Left colon (tissue), 2 donors: ENCODE measurements at places on chromosomes 5 and 9.

DNA sequence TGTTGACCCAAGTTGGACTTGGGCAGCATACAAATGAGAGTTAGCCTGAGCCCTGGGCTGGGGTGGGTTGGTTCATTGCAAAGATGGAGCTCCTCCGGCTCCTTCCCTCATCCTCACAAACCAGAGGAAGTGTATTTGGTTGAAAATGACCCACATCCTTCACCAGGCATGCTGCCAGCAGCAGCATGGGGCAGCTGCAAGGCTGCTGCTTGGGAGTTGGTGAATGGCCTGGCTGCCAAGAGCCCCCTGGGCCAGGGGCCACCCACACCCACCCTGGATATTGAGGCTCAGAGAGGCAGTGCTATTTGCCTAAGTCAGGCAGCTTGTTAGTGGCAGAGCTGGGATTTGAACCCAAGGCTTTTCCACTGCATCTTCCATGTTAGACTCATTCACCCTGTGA lies 29.5 kb downstream of the PPARGC1B start:
- no peak for DNase-seq

- peak; percentile 75 for DNase-seq
Measured at GRCh38 chr9:35749515-35750255, 598 bp downstream of the RGP1 start.

- no peak for DNase-seq
Measured at GRCh38 chr9:16675131-16675530, 195.3 kb downstream of the BNC2 start.

DNA sequence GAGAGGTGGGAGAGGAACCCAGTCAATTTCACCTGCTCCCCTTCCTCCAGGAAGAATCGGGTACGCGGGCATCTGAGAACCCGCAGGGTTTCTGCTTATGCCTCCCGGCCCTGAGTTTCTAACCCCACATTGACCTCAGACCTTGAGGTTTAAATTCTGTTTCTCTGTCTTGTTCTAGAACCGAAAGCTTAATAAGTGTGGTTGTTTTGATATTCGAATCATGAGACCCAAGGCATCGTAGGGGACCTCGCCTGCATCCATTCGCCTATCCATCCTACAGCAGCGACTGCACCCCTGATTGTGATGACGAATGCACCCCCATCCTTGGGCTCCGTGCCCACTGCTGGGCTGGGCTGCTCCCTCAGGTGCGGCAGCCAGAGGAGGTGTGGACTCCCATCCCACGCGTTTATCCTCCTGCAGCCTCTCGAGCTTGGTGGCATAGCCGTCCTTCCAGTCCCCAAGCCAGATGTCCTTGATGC lies 80.8 kb upstream of the IER5L start:
- DNase-seq = no peak

- DNase-seq = no peak
Measured at GRCh38 chr5:127006744-127007143, 23.6 kb downstream of the MARCHF3 start.

- DNase-seq = no peak
Measured at GRCh38 chr5:58456486-58456885, 3.4 kb downstream of the PLK2 start.

GRCh38 chr5:73615085-73615484 lies 10.9 kb upstream of the ARHGEF28 start:
- DNase-seq = no peak

GRCh38 chr5:94778732-94779131 lies 160.3 kb downstream of the SLF1 start:
- no peak for DNase-seq

DNA sequence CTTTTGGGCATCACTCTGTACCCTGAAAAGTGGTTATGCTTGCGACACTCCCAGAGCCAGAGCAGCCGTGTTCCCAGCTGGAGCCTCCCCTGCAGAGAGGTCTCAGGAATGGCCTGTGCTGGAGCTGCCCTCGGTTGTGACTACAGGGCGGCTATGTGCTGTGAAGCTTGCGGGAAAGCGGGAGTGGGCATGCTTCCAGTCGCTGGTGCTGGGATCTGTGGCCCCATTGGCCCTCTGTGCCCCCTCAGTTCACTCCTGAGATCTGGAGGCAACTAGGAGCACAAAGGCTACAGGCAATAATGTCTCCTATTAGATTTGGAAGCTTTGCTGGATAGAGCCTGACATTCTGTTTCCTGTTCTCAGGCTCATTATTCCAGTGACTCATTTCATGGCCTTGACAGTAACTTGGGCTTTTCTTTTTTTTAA lies 56.9 kb downstream of the GPR107 start:
- no peak for DNase-seq

- no peak for DNase-seq
Measured at GRCh38 chr9:103977163-103977562, 116.9 kb upstream of the SMC2 start.

- DNase-seq = no peak
Measured at GRCh38 chr9:110750272-110750671, 81.7 kb downstream of the MUSK start.

DNA sequence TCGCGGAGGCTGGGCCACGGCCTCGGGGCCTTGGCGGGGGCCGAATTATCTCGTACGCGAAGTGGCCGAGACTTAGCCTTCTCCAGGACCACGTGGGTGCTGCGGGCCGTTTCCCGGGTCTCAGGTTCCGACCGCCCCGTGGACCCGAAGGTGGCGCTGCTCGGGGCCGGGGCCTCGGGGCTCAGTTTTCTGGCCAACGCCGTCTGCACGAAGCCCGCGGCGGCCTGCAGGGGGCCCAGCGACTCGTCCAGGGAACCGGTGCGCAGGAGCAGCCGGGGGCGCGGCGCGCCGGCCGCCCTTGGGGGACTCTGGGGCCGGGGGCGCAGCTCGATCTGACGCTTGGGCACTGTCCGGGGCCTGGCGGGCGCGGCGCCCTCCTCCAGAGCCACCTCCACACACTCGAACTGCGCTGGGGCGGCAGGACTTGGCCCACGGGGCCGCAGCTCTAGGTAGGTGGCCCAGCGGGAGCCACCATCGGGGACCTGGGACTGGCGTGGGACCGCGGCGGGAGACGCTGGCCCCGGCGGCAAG lies 716 bp downstream of the PROB1 start:
- DNase-seq = no peak

DNA sequence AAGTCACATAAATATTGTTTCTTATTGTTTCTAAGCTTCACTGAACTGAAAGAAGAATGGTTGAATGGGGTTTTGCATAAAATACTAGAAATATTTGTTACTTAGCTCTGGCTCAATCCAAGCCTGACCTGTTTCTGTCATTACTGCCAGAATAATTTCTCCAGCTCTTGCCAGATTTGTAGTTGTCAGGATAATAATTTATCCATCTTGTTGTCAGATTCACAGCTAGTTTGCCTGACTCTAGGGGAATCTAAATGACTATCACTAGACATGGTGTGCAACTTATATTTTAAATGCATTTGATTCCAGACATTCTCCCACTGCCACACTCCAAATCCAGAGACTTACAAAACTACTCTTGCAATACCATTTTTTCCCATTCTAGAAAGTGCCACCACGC lies 422.7 kb downstream of the ZSWIM6 start:
- no peak for DNase-seq

DNA sequence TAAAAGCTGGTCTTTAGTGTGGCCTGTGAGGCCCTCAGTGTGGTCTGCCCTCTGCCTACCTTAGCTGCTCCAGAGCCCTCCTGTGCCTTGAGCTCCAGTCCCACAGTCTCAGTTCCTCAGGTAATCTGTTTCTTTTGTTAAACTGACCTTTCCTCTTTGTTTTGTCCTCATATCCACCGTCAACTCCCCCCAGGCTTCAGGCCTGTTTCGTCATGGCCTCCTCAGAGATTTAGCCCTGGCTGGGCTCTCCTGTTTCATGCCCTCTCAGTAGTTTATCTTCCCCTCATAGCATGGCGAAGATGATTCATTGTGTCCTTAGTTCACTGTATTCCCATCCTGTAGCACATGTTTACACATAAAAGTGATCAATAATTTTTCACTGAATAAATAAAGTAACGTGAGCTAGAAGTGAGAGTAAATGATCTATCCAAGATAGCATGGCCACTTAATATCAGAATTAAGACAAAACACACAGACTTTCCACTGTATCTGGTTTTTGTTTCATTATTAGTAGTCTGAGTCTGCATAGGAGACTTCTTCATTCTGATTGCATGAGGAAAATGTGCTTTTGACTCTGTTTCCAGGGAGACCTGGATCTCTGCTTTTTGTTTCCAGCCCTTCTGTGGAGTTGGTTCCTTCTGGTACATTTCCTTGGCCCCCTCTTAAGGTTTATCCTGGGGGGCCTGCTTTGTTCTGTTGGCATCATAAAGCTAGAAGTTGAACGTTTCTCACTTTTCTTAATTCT lies 70.5 kb downstream of the SNX24 start:
- DNase-seq = no peak

DNA sequence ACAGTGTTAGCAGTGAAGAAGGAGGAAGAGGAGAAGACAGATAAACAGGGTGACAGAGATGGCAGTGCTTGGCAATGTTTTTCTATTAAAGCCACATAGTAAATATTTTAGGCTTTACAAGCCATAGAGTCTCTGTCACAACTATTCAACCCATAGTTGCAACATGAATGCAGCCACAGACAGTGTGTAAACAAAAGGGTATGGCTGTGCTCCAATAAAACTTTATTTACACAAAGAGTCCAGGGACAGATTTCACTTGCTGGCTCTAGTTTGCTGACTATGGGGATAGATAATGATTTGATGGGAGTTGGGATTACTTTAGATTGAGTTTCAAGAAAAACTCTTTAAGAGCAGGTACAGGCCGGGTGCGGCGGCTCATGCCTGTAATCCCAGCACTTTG lies 224.8 kb upstream of the SEMA6A start:
- DNase-seq = no peak
